DMS153 (cell line): ENCODE measurements at places on chromosomes 2 and 18.
A peak's percentile ranks its signal among the peaks of the same experiment; 100 is the strongest.

- DNase-seq = no peak
These were observed 801.4 kb upstream of the ZEB2 start for GRCh38 chr2:145321344-145321743.

GRCh38 chr2:72454189-72454588 is 306.5 kb upstream of the CYP26B1 start:
- DNase-seq = no peak

DNA sequence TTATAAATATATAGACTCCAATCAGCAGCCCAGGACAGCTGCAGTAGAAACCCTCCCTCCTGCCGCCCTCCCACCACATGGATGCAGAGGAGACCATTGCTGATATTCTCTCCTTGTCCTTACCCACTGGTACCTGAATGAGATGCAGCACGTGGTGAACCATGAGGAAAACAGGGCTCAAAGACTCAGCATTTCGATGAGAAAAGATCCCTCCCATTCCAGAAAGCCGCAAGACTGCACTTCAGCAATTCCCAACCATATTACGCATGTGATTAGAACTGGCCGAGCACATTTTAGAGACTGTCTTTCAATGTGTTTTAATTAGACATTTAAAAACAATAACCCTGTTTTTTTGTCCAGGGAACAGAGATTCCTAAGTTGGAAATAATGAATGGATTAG is 125.5 kb downstream of the NRP2 start:
- DNase-seq = no peak

GRCh38 chr2:14749884-14750283 is 117.4 kb downstream of the LRATD1 start:
- no peak for DNase-seq

GRCh38 chr18:76335859-76336640 is 159.0 kb downstream of the ZNF516 start:
- DNase-seq = peak; percentile 67

- DNase-seq = no peak
These were observed 292.0 kb downstream of the ZNF804A start for GRCh38 chr2:184890311-184890710.

DNA sequence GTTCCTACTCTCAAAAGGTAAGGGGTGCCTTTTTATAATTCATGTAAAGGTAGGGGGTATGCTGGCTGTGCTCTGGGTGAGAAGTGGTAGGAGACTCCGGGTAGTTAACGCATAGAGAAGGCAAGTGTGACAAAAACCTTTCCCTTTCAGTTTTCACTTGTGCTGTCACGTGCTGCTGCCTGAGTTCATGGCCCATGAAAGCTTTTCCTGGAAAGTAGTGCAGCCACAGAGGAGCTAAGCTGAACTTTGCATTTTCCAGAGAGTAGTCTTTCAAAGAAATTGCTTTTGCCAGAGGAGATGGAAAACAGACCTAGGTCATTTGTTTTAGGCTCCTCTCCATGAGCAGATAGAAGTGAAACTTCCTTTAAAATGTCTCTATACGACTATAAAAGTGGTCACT is 44.7 kb downstream of the THSD7B start:
- DNase-seq = no peak
